ENCODE measurements at places on chromosomes 11 and 22.

- DNase-seq, result no peak
Observed at GRCh38 chr11:10550503-10551289, 9.7 kb upstream of the RNF141 start.

DNA sequence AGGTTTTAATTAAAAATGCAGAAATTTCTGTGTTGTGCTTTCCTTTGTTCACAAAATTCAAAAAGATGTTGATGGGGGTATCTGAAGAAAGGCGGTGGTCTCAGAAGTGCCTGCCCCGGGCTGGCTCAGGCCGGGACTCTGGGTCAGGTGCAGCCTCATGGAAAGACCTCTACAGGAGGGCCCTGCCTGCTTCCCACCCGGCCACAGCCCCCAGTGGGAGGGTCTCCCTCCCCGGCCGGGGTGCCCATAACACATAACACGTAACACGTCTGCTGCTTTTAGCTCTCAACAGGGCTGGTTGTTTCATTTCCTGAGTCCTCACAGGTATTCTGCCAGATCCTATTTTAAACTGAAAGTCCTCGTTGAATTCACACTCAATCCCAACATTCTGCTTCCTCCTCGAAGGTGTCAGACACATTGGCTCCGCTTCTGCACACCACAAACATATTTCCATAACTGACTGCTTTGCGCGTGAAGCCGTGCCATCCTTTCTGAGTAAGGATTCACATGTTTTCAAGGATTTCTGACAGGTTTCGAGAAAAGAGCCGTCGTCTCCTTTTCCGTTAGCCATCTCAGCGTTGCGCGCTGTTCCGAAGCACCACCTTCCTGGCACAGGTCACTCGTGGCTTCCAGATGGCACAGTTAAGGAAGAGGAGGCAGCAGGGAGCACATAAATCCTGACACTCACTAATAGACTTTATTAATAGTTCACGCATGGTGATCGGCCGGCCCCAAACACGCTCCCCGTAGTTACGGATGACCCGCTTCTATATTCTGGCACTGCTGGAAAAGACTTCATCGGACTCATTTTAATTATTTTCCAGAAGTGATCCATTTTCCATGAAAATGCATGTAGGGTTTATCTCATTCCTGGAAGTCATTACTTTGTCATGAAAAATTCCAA is 569.3 kb downstream of the BRD1 start:
- no peak for DNase-seq

GRCh38 chr11:12585861-12586260 is 88.4 kb upstream of the TEAD1 start:
- no peak for DNase-seq

GRCh38 chr22:44341431-44342346 is 28.9 kb upstream of the SHISAL1 start:
- no peak for DNase-seq

- no peak for DNase-seq
Observed at GRCh38 chr11:122226810-122227379, 110.9 kb upstream of the BLID start.

- DNase-seq, result no peak
Observed at GRCh38 chr11:119664701-119665420, 64.1 kb downstream of the NECTIN1 start.

GRCh38 chr22:38733724-38734381 is 21.9 kb downstream of the SUN2 start:
- no peak for DNase-seq

DNA sequence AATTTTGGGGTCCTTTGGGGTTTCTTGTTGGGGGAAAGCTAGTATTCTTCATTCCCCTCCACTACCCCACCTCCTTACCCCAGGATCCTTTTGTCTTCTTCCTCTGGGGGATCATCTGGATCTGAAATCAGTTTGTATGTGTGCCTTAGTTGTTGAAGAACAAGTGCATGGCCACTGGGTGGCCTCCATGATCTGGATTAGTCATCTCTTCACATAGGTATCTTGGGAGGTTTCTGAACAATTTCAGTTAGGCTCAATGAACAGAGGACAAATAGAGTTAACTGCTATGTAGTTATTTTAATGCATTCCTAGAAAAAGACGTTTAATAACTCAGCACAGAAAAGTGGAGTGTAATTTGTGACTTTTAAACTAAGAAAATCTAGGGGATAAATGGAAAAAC is 7.1 kb upstream of the VWA5A start:
- DNase-seq, result peak; percentile 42

DNA sequence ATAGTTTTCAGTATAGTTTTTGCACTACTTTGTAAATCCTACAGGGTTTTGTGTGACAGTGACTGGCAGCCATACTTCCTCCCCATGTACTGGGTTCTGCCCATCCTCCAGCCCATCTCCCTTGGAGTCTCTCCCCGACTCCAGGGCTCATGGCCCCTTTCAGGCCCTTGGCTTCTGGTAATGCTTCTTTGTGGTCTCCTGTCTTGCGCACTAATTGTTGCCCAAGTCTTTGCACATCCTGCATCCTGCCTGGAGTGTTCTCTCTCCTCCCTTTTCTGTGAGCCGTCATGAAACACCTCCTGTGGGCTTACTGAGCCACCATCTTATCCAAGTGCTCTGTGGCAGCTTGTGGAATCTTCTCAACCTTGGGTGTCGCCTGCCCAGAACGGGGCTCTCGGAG is 11.4 kb upstream of the KCNQ1OT1 start:
- no peak for DNase-seq

DNA sequence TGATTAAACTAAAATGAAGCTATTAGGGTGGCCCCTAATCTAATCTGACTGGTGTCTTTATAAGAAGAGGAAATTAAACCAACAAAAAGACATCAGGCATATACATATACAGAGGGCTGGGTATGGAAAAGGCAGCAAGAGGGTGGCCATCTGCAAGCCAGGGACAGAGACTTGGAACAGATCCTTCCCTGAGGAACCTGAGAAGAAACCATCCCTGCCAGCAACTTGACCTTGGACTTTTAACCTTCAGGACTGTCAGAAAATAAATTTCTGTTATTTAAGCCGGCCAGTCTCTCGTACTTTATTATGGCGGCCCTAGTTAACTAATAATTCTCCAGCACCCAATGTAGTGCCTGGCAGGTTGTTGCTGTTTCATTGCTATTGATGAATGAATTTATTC is 361.5 kb upstream of the PDGFD start:
- DNase-seq, result no peak

- no peak for DNase-seq
Observed at GRCh38 chr22:31235081-31235480, 23.0 kb downstream of the LIMK2 start.

All from B cell (primary cell).